Activated CD8-positive, alpha-beta memory T cell treated with anti-CD3 and anti-CD28 coated beads, Interleukin-2, amount 10 ng/mL, durations not matched to agents 7 days and 5 days (primary cell): ENCODE measurements at places on chromosomes 4 and X.
A peak's percentile ranks its signal among the peaks of the same experiment; 100 is the strongest.

DNA sequence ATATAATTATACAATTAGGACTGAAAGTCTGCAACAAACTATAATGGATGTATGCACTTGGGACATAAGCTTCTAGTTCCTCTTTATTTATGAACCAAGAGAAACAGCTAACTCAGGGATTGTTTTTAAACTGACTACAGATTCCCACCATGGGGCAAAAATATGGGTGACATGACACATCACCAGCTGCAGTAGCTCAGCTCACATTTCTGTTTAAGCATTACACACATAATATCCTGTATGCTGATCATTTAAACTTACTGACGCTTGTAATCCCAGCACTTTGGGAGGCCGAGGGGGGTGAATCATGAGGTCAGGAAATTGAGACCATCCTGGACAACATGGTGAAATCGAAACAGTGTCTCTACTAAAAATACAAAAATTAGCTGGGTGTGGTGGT is 11.5 kb downstream of the FGB start:
- no peaks in the 10 kb centered on the region for H3K36me3 ChIP-seq
- peaks cover 8% of the 10 kb centered on the region for H3K27me3 ChIP-seq
- H3K27ac ChIP-seq, result no peak overlapping the region
- no peak overlapping the region for H3K4me3 ChIP-seq
- no peak for DNase-seq
- H3K4me1 ChIP-seq, result no peaks in the 10 kb centered on the region

DNA sequence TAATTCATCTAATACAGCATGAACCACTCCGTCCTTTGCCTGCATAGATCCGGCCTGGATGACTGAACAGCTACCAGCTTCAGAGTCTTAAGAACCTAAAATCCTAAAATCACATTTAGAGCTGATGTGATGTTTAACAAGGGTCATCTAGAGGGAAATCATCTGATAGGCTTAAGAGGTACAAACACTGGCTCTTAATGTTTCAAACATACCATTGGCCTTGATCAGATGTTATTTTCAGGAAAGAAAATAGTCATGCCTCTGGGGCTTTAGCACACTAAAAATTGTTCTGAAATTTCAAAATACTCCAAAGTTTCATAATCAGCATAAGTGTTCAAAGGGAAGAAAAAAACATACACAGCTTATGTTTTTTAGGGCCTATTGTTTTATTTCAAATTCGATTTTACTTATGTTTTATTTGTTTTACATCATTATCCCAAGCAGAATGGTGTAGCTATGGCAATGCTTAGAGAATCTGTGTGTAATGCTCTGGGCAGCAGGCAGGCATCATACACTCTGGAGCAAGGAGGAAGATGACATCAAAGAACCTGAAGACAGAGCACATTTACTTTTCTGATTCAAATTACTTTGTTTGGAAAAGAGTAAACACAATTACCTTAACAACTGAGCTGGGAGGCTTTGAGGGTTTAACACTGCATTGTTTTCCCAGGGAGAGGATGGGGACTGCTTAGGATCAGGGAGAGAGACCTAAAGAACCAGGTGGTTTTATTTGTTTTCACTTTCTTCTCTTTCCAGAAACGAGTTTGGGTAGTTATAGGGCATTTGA is 25.3 kb upstream of the LEF1 start:
- H3K4me1 ChIP-seq, result no peaks in the 10 kb centered on the region
- no peaks in the 10 kb centered on the region for H3K27me3 ChIP-seq
- no peaks in the 10 kb centered on the region for H3K36me3 ChIP-seq

GRCh38 chrX:37854748-37855147 is 7.4 kb upstream of the DYNLT3 start:
- no peak overlapping the region for H3K4me3 ChIP-seq
- H3K27ac ChIP-seq, result no peak overlapping the region
- peaks cover 2% of the 10 kb centered on the region for H3K4me1 ChIP-seq
- H3K27me3 ChIP-seq, result no peaks in the 10 kb centered on the region
- no peak for DNase-seq

DNA sequence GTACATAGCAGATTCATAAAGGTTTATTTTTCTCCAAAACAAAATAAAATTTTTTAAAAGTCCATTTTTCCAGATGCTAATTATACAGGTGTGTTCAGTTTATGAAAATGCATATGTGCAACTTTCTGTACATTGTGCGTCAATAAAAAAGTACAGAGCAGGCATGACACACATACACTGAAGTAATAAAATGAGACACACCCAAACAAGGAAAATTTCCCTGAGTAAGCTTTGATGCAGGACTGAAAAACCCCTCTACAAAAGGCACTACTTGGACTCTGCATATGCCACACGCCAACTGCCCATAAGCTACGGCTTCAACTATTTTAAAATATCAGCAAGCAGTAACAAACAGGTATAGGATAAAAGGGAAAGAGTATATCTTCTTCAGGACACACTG is 13.8 kb downstream of the ARAP2 start:
- H3K4me1 ChIP-seq, result peaks cover 49% of the 10 kb centered on the region
- DNase-seq, result no peak
- peaks cover 67% of the 10 kb centered on the region for H3K36me3 ChIP-seq
- no peak overlapping the region for H3K4me3 ChIP-seq
- H3K27me3 ChIP-seq, result no peaks in the 10 kb centered on the region

- H3K36me3 ChIP-seq, result no peaks in the 10 kb centered on the region
- no peak overlapping the region for H3K4me3 ChIP-seq
- no peak for DNase-seq
Observed at GRCh38 chr4:143745874-143746273, 45.4 kb upstream of the FREM3 start.

DNA sequence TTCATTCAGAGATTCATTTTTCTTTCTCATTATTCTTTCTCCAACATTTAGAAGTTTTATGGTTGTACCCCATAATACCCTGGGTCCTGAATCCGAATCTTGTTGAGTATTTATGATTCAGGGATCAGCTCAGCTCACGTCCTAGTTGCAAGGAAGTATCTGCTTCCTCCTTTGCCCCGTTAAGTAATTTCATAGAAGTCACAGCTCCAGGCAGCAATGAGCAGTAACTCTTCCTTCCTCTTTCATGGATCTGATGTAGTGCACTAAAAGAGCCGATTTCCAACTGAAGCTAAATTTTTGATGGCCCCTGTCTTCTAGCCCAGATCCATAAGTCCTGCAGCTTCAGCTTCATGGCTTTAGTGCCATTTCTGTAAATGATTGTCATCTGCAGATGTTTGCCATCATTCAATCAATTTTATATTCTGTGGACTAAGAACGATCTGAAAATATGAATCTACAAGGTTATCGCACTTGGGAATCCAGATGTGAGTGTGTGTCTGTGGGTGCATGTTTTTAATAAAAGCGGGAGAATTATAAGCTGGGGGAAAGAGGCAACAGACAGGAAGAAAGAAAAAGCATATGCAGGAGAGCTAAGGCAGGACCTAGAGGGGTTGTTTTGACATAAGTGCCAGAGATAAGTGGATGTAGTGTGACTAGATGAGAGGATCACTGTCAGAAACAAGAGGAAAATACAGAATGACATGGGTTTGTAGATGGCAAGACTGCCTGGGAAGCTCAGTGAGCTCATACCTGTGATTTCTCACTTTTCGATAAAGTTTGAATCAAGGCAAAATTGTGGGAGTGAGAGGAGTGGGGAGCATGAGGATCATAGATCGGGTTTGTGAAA is 17.5 kb downstream of the VEGFD start:
- H3K4me3 ChIP-seq, result no peak overlapping the region
- peaks cover 12% of the 10 kb centered on the region for H3K27me3 ChIP-seq
- no peaks in the 10 kb centered on the region for H3K36me3 ChIP-seq
- no peaks in the 10 kb centered on the region for H3K4me1 ChIP-seq
- DNase-seq, result no peak

- H3K27ac ChIP-seq, result no peak overlapping the region
- H3K36me3 ChIP-seq, result peaks cover 4% of the 10 kb centered on the region
- no peak overlapping the region for H3K4me3 ChIP-seq
- H3K27me3 ChIP-seq, result no peaks in the 10 kb centered on the region
- no peak for DNase-seq
Observed at GRCh38 chrX:56795309-56795868, 66.3 kb downstream of the NBDY start.

- no peak overlapping the region for H3K4me3 ChIP-seq
- H3K27ac ChIP-seq, result no peak overlapping the region
Observed at GRCh38 chrX:14440106-14440505, 89.2 kb upstream of the GLRA2 start.

DNA sequence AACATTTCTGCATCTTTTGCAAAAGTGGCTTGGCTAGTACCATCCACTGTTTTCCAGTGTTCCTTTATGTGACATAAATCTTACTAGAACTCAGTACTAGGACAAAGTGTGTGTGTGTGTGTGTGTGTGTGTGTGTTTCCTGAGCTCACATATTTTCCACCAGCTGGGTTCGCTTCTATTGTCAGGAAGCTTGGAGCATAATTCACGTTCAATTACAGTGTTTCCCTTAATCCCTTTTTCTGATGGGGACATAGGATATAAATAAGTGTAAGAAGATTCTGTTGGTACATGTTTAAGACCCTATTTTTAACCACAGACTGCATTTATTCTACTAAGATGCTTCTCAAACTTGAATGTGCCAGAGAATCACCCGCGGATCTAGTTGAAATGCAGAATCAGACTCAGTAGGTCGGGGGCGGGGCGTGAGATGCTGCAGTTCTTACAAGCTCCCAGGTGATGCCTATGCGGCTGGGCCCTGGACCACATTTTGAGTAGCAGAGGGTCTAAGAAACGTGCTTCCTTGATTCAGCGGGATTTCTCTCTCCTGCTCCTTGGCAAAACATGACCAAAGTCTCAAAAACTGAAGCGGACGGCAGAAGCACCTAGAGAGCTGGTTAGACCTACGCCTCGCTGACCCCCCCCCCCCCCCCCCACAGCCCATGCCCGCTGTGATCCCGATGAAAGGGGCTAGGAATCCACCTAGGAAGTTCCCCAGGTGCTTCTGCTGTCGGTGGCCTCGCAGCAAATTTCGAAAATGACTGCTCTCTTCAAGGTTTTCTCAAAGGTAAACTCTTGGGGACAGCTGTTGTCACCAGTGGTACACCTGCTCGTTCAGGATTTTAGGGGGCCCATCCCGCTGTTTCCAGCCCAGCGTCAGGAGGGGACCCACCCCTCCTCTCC is 797 bp downstream of the CD99L2 start:
- peaks cover 7% of the 10 kb centered on the region for H3K27me3 ChIP-seq
- peak; percentile 69 for DNase-seq
- peak overlapping the region; percentile 70 for H3K27ac ChIP-seq
- H3K36me3 ChIP-seq, result peaks cover 2% of the 10 kb centered on the region

- H3K4me1 ChIP-seq, result no peaks in the 10 kb centered on the region
- no peak for DNase-seq
- no peak overlapping the region for H3K27ac ChIP-seq
- no peak overlapping the region for H3K4me3 ChIP-seq
- H3K27me3 ChIP-seq, result no peaks in the 10 kb centered on the region
Observed at GRCh38 chrX:32293962-32294700, 917.2 kb downstream of the DMD start.

DNA sequence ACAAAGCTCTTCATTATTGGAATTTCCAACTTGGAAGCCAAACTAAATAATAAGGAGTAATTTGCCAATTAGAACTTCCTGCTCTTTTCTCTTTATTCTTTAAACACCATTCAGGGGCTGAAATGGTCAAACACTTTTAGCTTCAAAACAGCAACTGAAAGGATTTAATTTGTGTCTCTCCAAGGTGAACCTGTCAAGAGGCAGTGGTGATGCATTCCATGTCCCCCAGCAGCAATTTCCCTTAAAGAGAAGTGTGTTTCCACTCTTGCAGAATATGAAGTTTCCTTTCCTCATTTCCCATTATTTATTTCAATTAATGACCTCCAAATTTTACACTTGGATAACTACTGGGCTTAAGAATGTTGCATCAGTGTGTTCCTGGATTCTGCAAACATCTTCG is 156.0 kb downstream of the COL25A1 start:
- H3K4me3 ChIP-seq, result no peak overlapping the region
- H3K36me3 ChIP-seq, result peaks cover 1% of the 10 kb centered on the region
- H3K27ac ChIP-seq, result no peak overlapping the region
- peaks cover 13% of the 10 kb centered on the region for H3K27me3 ChIP-seq

DNA sequence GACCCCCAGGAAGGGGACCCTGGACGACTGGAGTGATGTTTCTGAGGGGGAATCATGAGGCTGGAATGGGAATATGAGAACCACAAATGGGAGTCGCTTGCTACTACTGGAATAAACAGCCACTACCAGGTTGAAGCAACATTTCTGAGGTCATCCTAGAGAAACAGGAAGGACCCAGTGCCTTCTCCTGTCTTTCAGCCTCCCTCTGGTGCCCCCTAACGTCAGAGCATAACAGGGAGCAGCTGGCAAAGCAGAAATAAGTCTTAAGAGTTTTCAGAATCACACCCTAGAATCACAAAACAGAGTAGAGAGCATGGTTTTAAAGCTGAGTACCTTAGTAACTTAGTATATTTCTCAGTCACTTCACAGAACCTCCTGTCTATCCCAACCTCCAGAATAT is 347.8 kb upstream of the PITX2 start:
- H3K4me3 ChIP-seq, result no peak overlapping the region
- no peak for DNase-seq
- no peak overlapping the region for H3K27ac ChIP-seq
- H3K27me3 ChIP-seq, result no peaks in the 10 kb centered on the region
- H3K4me1 ChIP-seq, result no peaks in the 10 kb centered on the region

- no peak for DNase-seq
- peaks cover 1% of the 10 kb centered on the region for H3K36me3 ChIP-seq
- H3K4me3 ChIP-seq, result no peak overlapping the region
- no peak overlapping the region for H3K27ac ChIP-seq
Observed at GRCh38 chr4:14749910-14750309, 252.4 kb upstream of the CPEB2 start.

- peaks cover 11% of the 10 kb centered on the region for H3K4me1 ChIP-seq
- DNase-seq, result peak; percentile 40
- peak overlapping the region; percentile 85 for H3K27ac ChIP-seq
- H3K36me3 ChIP-seq, result peaks cover 7% of the 10 kb centered on the region
- no peaks in the 10 kb centered on the region for H3K27me3 ChIP-seq
Observed at GRCh38 chrX:155632431-155633100, 19.8 kb upstream of the TMLHE start.

DNA sequence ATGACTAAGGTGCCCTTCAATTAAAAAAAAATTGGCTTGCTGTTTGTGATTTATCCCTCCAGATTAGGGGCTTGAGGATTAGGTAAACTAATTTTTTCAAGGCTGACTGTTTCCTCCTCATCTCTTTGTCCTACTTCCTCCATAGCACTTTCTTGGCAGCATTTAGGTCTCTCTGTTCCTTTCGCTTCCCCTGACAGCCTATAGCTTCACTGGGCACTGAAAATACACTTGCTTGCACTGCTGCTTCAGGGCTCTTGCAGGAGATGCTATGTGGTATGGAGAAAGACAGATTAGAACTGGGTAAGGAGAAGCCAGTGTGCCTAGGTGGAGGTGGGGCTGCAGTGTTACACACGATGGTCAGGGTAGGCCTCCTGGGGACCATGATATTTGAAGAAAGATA is 112.3 kb upstream of the SFRP2 start:
- H3K27me3 ChIP-seq, result no peaks in the 10 kb centered on the region
